NCI-H1092 treated with DMSO at 0.1 percent for 48 hours (cell line): ENCODE measurements at places on chromosomes 2 and 18.

- DNase-seq: no peak
Measured at GRCh38 chr2:68091439-68092034, 28.7 kb upstream of the C1D start.

GRCh38 chr2:239151201-239152131 lies 249.4 kb downstream of the HDAC4 start:
- no peak for DNase-seq

- DNase-seq: no peak
Measured at GRCh38 chr2:83022631-83023210, 1436.4 kb downstream of the SUCLG1 start.

DNA sequence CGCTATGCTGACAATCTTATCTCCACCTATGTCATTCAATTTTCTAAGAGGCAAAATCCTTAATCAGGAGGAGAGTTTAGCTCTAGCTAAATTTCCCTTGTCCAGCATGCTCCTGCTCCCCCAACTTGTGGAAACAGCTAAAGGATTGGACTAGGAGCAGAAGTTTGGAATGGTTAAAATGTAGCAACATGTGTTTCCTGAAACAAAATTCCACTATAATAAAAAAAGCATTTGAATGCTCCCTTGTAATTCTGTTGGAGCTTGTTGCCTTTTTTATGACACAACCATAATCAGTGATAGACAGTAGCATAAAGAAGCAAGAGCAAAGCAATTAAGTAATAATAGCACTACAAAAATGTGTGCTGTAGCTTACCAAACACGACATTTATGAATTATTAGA lies 6.9 kb downstream of the ACTR3 start:
- no peak for DNase-seq

DNA sequence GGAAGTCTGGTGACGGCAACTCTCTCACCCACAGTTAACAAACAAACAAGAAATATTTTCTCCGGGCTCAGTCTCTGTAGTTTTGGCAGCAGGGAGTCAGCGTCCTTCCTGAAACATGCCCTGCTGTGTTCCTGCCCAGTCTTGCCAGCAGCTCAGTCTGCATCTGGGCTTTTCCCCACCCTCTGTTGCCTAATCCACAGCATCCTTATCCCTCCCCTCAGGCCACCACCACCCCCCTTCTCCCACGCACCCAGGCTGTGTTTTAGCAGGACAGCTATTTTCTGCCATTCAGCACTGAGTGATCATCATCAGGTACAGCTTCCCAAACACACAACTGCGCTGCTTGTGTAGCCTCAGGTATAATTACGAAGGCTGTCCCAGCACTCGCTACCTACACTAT lies 168.2 kb downstream of the DPP10 start:
- DNase-seq: no peak

DNA sequence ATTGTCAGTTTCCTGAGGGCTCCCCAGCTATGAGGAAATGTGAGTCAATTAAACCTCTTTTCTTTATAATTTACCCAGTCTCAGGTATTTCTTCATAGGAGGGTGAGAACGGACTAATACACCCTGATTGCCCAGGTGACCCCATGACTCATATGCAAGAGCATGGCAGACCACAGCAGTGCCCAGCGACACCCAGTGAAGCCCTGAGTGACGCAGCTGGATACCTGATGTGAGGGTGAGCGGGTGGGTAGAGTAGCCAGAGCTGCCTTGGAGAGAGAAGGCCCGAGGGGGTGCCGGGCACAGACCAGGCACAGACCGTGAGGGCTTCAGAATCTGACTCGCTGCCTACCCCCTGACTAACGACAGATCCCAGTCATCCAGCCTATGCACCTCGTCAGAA lies 15.4 kb downstream of the ALPG start:
- no peak for DNase-seq

GRCh38 chr2:68157002-68157401 lies 686 bp upstream of the PNO1 start:
- DNase-seq: no peak

GRCh38 chr2:100857341-100857740 lies 37.4 kb downstream of the NPAS2 start:
- no peak for DNase-seq

DNA sequence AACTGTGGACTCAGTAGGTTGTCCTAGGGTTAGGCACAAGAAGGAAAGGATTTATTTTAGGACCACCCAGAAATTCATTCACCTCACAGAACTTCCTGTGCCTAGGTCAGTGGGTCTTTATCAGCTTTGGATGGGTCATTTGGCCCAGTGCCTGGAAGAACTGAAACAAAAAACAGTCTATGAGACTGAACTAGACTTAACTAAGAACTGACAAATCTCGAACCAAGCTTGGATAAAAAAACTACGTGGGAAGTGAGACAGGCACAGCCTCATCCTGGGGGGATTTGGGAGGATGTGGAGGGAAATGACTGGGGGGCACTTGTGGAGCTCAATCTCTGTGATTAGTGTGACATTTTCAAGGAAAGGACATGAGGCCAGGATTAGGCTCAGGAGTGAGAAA lies 2.3 kb upstream of the OST4 start:
- no peak for DNase-seq

DNA sequence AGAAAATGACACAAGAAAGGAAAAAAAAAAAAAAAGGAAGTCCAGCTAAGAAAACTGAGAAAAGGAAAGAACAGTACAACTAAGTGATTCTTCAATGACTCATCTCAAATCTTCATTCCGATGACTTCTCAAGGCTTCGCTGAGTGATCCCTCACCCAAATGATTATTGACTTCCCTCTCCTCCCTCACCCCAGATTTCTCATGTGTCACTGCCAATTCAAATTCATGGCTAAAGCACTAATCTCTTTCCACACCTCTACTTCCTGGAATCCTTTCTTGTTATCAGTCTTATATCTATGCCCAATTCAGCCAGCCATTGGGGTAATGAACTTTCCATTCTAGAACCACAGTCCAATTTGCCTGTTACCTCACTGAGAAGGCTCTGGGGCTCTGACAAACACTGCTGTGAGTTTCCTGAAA lies 7.2 kb upstream of the ABCB11 start:
- DNase-seq: no peak

DNA sequence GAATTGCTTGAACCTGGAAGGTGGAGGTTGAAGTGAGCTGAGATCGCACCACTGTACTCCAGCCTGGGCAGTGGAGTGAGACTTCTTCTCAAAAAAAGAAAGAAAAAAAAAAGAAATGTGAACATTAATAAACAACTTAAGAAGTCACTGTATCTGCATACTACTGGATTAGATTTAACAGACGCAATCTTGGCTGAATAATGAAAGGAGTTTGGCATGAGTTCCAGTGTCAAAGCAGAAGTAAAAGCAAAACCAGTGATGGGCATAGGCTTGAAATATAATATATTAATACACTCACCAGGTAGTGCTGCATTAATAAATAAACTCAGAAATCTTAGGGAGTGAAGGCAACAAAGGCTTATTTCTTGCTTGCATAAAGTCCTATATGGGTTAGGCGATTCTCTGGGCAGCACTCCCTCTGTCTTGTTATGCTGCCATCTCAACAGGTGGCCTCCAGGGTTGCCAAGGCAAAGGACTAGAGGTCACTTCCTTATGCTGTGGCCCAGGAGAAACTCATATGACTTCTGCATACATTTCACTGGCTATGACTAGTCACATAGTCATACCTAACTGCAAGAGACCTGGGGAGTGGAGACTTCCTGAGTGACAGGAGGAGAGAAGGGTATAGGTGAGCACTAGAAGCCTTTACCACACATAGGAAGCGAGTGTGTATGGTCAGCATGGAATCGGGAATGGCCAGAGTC lies 296.2 kb upstream of the SPRED2 start:
- DNase-seq: no peak

DNA sequence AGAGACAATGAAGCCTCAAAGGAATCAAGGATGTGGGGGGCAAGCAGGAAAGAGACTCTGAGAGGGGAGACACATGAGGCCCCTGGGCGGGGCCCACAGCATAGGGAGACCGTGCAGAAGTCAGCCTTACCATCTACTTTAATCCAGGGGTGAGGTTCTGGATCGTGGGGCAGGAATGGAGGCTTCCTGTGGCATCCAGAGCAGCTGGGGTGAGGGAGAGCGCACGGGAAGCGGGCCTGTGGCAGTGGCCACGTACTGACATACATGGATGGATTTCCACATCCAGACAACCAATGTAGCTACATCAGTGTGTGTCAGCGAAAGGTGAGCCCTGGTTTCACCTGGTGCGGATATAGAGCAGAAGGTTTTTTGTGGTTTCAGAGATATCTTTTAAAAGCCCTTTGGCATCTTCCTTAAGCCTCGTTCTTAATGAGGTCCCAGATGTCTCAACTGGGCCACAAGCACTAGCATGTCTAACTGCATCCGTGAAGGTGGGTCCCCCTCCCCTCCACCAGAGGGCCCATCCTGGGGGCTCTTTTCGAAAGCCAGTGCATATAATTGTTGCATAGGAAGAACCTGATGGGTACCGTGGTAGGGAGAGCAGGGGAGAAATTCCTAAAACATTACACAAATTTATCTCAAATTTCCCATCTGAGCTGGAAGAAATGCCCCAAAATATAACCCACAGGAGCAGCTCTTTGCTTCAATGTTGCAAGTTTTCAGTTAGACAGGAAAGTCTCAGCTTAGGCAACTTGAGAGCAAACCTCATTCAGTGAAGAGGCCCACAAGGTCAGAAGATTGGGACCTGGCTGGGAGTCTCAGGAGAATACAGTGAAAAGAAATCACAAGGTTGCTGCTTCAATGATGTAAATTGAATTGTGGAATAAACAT lies 90.9 kb downstream of the SP3 start:
- no peak for DNase-seq

GRCh38 chr2:30417253-30417652 lies 29.8 kb upstream of the LCLAT1 start:
- no peak for DNase-seq

DNA sequence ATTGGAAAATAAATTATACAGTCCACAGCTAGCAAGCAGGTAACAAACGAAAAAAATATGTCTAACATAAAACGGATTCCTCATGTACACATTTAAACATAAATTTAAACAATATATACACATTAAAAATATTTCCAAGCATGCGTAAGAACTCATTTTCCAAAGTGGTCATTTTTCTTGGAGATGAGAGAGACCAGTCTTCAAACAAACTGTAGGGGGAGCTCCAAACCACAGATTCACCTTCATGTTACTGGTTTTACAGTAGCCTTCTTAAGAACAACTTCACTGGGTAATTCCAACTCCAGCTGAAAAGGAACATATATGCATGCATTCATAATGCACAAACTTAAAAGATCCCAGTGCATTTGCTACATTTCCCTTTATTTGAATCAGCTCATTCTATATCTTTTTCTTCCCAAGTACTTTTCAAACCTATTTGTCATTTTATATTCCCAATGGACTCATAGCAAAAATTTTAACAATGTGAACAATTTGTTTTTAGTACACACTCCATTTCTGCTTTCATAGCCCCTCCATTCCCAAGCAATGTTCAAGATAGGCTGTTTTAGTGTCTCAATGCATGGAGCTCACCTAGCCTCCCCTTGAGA lies 4.7 kb upstream of the STAMBP start:
- DNase-seq: peak; percentile 46

DNA sequence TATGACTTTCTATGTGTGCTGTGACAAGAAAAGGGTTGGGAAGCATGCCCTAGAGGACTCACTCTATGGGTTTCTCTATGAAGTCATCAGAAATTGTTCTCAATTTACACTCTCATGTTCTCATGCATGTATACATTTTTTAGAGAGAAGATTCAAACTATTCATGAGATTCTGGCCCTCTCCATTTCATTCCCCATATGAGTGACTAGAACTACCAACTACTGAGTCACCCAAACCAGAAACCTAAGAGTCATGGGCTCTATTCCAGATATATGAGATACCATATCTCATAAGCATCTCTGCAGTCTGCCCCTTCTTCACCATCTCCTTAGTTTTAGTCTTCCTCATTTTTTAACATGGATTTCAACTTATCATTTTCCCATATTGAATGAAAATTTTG lies 87.7 kb downstream of the EXOC6B start:
- DNase-seq: no peak

GRCh38 chr2:137881711-137882110 lies 82.6 kb upstream of the HNMT start:
- no peak for DNase-seq

- DNase-seq: no peak
Measured at GRCh38 chr2:168753765-168754329, 48.6 kb upstream of the NOSTRIN start.

DNA sequence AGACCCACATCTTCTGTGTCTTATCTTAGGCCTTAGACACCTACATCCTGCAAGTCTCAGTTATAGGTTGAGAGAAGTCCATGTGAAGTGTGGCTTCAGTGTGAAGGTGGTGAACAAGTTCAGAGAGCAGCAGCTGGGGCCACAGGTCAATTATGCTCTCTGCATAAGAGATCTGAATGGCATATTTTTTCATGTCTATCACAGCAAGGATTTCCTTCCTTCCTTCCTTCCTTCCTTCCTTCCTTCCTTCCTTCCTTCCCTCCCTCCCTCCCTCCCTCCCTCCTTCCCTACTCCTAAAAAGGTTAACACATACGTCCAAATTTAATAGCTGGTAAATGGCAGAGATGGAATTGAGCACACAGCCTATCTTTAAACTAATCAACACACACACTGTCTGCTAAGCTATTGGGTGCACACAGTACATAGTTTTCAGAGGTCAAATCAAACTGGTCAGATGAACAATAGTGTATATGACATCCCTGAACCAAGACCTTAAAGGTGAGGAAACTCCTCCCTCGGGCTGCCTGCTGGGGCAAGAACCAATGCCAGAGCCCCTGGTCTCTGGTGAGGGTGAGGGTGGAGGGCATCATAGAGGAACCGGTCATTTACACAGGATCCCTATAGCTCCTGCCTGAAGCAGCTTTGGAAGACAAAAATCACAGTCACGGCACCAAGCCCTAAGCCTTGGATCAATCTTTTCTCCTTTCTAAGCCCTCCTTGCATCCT lies 240.9 kb downstream of the ICOS start:
- DNase-seq: no peak

DNA sequence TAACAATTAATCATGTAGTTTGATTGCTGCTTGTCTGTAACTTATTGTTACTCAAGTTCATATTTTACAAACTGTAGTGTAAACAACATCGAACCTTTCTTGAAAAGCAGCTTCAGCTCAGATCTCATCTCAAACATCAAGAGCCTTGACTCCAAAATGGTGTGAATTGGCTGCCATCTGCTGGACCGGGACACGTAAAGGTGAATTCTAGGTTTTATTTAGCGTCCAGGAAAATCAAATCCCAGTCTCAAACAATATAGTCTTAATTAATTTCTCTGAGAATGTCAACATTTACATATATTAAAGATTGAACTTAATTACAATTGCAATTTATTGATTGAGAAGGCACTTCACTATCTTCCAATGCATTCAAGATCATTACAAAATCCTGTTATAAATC lies 453.0 kb downstream of the GALR1 start:
- DNase-seq: peak; percentile 77

DNA sequence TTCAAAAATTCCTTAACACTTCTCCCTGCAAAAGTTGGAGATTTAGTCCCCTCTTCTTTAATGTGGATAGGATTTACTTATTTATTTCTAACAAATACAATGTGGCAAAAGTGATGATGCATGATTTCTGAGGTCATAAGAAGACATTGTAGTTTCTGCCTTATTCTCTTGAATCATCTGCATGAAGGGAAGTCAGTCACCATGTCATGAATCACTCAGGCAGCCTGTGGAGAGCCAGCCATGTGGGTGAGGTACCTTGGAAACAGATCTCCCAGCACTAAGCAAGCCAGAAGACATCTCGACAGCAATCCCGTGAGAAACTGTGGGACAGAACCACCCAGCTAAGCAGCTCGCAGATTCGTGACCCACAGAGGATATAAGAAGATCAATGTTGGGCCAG lies 2.7 kb upstream of the ZC3H8 start:
- DNase-seq: no peak
